ENCODE measurements at places on chromosomes 7 and 10.
A peak's percentile ranks its signal among the peaks of the same experiment; 100 is the strongest.

DNA sequence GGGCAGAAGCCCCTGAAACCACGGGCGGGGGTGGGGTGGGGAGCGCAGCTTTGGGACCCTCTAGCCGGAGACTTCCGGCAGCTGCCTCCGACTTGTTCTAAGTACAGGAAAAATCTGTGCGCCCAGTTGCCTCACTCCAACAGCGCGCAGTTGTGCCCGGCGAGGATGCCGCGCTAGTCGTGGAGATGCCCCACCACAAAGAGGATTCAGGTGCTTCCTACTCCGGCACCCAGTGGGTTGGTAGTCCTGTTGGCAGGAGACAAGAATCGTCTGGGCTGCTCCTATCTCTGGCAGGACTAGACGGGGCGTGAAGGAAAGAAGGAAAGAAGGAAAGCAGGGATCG, 465 bp upstream of the NPY start:
- no peak for DNase-seq

DNA sequence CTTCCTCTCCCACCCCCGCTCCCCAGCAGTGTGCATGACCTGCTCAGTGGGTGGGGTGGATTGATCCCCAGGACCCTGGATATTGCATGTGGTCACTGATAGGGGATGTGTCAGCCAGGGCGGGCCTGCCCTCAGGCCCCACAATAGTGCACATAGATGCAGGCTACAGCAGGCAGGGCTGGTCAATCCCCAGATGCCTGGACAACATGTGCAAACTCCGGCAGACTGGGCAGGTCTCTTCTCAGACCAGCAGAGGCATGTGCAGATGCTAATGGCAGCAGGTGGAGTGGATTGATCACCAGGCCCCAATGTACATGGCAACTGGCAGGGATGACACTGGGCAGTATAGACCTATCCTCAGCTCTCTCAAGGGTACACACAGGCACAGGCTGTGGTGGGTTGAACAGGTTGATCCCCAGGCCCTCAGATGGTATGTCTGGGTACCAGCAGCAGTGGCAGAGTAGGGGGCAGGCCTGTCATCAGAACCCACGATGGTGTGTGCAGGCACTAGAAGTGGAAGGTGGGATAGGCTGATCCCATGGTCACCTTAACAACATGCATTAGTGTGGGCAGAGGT, 98.6 kb downstream of the LANCL2 start:
- no peak for DNase-seq

DNA sequence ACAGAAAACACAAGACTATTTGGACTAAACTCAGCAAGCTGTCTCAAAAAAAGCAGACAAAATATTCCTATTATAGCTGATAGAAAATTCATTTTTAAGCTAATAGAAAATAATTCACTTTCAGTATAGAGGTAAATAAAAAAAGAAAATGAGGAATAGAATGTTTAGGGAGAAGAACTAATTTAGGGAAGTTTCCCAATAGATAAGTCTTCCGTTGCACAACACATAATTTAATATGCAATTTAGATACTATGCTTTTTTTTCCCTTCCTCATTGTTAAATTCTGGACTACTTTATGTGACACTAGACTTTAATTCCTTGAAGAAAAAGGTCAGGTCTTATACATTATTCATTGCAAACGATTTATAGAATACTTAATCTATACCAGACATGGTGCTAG, 10.3 kb downstream of the PNPLA8 start:
- no peak for DNase-seq

GRCh38 chr7:137390076-137390475, 46.5 kb upstream of the PTN start:
- no peak for DNase-seq

GRCh38 chr10:99442394-99442793, 12.0 kb upstream of the GOT1 start:
- no peak for DNase-seq

DNA sequence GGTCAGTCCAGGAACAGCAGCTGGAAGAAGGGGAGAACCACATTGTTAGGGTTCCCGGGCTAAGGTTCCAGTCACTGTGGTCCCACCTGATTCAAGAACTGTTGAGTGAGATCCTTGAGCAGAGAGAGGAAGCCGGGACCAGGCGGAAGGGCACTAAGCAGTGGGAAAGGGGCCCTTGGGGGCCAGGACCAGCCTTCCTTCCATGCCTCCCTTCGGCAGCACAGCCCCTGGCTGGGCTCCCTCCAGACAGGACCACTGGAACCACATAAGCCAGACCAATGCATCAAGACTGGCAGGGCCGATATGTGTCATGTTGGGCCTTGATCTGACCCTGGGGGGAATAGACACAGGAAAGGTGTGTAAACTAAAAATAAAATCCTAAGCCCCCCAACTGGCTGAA, 103.9 kb downstream of the STRA8 start:
- DNase-seq: no peak

GRCh38 chr7:52297128-52297527, 738.3 kb upstream of the POM121L12 start:
- DNase-seq: no peak

DNA sequence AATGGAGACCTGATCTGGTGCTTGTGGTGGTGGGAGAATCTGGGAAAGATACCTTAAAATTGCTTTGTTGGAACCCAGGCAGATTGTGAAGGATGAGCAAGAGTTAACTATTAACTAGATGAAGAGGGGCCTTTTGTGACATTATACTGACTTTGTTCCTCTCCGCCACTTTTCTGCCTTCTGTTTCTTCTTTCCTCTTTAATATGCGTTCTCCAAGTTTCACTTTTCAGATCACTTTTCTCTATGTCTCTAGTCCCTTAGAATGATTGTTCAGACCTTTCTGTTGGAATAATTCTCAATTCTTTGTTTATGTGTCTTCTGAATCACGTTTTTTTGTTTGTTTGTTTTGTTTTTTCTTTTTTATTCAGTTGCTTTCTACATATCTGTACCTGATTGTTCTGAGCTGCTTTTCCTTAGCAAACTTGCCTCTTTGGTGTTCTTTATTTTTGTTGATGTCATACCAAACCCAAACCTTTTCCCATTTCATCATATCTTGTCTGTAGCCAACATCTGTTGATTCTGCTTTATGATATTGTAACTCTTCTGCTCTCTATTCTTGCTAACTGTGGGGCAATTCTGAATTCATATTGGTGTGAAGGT, 2.8 kb downstream of the BMPR1A start:
- DNase-seq: no peak

GRCh38 chr7:18338910-18339523, 156.5 kb upstream of the HDAC9 start:
- DNase-seq: no peak

GRCh38 chr10:129786216-129786615, 177.9 kb downstream of the EBF3 start:
- DNase-seq: no peak

DNA sequence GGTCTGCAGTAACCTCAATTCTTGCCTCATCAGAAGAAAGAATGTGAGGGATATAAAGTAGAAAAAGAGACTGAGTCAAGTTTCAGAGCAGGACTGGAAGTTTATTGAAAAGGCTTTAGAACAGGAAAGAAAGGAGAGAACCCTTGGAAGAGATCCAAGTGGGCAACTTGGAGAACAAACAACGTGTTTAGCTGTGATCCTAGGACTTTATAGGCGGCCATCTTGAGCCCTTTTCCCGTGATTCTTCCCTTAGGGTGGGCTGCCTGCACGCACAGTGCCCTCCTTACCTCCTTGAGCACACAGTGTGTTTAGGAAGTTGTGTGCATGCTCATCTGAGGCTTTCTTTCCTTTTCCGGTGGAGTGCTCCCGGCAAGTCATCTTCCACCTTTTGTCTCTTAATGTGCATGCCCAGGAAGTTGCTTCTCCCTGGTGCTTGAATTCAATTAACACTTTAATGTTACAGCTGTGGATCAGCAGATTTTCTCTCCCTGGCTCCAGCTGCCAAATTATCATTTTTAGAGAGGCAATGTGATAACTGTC, 59.8 kb downstream of the ENTPD1 start:
- no peak for DNase-seq

GRCh38 chr10:76036962-76037361, 605.5 kb downstream of the LRMDA start:
- no peak for DNase-seq

- DNase-seq: no peak
These were observed 31.4 kb downstream of the FEZF1 start for GRCh38 chr7:122273117-122273516.

GRCh38 chr7:70951271-70951962, 180.5 kb upstream of the GALNT17 start:
- DNase-seq: no peak

GRCh38 chr10:93498166-93498565, 1.8 kb downstream of the CEP55 start:
- DNase-seq: no peak

DNA sequence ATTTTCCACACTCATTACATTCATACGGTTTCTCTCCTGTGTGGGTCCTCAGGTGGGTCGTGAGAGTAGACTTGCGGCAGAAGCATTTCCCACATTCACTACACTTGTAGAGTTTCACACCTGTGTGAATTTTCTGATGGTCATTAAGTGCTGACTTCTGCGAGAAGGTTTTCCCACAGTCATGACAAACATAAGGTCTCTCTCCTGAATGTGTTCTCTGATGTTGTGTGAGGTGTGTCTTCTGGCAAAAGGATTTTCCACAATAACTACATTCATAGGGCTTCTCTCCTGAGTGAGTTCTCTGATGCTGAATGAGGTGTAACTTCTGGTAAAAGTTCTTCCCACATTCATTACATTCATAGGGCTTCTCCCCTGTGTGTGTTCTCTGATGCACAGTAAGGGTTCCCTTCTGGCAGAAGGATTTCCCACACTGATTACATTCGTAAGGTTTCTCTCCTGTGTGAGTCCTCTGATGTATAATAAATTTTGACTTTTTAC, 15.1 kb downstream of the ZNF12 start:
- no peak for DNase-seq

DNA sequence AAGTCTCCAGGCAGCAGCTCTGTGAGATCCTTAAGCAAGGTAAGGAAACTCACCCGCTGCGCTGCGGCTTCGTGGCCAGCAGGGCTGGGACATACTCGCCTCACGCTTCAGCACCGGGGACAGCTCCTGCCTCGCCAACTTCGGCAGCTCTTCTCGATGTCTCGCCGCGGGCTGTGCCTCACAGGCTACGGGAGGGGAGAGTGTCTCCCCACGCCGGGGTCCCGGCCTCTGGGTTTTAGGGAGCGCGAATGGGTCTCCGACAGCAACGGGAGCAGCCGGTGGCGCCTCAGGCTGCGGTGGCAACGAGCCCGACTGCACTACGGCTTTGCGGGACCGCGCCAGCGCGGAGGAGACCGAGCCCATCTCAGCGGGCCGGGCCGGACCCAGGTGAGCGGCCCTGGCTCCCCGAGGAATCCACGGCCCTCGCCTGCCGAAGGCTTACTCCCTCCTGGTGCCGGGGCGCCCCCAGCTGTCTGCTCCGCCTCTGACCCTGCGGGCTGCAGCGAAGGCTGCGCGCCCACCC, 62.4 kb downstream of the LSM5 start:
- peak; percentile 25 for DNase-seq

DNA sequence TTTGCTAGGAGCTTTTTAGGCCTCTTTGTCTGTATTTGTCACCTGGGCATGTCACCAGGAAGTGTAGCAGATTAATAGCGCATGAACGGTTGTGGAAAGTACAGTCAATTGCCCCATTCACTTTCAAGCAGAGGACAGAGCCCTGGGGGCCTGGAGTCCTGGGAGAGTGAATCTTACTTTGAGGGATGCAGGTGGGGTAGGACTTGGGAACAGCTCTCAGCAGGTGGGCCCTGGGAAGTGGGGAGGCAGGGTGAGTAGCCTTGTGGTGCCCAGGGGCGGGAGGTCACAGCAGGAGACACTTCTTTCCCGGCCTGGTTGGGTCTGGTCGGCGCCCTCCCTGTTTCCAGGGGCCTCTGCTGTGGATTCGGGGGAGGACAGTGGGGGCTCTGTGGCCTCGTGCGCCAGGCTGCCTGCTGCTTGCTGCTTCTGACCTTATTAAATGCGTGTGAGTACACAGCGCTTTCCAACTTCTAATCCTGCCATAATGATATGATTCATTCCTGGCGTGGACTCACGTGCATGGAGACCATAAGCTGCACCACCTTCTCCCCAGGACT, 51.6 kb upstream of the AQP1 start:
- DNase-seq: no peak

DNA sequence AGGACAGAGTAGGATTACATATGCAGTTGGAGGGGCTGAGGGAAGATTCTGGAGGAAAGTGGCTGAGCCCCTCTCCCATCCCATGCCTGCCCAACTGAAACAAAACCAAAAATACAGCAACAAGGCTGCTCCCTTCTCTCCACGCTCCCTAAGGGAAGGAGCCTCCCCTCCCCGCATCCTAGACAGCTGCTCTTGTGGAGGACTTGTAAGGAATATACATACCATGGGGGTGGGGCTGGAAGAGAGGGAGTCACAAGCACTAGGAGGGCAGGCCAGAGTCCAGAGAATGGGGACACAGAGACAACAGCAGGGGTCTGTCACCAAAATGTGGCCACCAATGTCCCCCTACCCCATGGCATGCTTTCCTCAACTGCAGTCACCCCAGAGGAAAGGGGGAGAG, 13.2 kb downstream of the LDB1 start:
- no peak for DNase-seq

- DNase-seq: no peak
These were observed 13.8 kb upstream of the MPP7 start for GRCh38 chr10:28316696-28317095.

DNA sequence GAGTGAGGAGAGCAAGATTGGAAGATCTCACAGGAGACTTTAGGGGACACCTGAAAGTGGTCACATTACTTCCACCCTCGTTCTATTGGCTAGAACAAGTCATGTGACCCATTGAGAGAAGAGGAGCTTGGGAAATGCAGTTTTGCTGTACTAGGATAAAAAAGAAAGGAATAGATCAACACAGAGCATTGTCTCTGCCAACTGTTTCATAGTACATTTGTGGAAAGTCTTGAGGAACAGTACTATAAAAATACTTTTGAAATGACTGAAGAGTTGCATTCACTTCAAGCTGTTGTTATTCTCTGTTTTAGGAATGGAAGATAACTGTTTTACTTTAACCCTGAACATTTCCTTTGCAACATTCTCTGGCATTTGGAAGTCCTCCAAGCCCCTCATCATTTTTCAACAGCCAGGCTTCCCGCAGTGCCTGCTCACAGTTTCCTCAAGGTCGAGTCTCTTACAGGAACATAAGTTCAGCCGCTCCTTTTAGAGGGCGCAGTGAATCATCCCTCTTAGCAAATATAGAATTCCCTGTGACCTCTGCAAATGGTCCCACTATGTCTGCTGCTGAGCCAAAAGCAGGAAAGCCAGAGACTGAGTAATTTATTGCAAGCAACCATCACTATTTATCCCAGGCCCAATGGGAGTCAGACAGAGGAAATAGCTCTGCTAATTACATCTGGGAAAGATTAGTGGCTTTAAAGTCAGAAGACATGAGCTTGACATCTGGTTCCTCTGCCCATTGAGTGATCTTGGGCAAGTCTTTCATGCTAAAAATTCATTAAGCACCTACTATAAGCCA, 40.7 kb downstream of the MRPL32 start:
- DNase-seq: no peak

GRCh38 chr10:80161321-80162083, 29.0 kb downstream of the PLAC9 start:
- DNase-seq: no peak

DNA sequence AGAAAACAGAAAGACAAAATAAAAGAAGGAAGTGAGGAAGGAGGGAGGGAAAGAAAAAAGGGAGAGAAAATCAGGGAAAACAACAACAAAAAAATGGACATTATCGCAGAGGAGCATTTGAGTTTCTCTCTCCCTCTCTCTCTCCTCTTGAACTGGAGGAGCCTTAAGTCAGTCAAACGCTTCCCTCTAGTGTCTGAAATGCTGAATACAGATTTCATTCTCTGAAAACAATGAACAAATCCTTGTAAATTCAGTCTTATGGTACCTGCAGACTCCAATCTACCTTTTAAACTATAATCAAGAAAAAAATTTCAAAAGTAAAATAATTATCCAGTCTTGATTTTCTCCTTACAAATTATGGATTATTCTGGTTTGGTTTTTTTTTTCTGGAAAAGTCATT, 89.2 kb upstream of the PFKP start:
- no peak for DNase-seq
